Activated CD8-positive, alpha-beta memory T cell treated with anti-CD3 and anti-CD28 coated beads, Interleukin-2, amount 10 ng/mL, durations not matched to agents 7 days and 5 days (primary cell): ENCODE measurements at places on chromosomes 3 and 15. TPM values are rescaled to one million over a fixed set of nuclear protein-coding genes. Genes with fewer than 3 reads are reported as not detected.
A peak's percentile ranks its signal among the peaks of the same experiment; 100 is the strongest.

LOXL1 gene
- total RNA-seq: 8.6 TPM

DNA sequence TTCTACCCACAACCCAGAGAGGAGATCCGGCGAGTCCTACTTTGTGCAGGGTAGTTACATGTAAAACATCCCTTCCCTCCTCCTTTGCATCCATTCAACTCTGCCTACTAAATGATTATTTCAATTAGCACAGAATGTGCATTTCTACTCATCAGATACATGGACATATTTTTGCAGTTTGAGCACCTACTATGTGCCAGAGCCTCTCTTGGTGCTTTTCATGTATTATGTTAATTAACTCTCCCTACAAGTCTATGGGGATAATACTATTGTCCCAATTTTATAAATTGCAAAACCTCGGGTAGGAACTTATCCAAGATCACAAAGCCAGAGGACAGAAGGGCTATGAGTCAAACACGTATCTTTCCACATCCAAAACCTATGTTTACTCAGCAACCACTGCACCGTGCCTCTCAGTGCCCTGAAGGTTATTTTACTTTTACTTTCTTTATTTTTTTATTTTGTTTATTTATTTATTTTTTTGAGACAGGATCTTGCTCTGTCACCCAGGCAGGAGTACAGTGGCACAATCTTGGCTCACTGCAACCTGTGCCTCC lies 432.8 kb downstream of the MAGI1 start:
- DNase-seq: no peak
- no peak overlapping the region for H3K4me3 ChIP-seq
- H3K36me3 ChIP-seq: no peaks in the 10 kb centered on the region
- no peaks in the 10 kb centered on the region for H3K27me3 ChIP-seq
- H3K27ac ChIP-seq: no peak overlapping the region

PIGZ gene
- total RNA-seq: 1.6 TPM

GRCh38 chr15:71810256-71811035 lies at the start of gene NR2E3:
Gene NR2E3, plus strand, starts transcription at chr15:71810554. Its CDS starts 190 bp downstream, at chr15:71810744.
- no peak within 1 kb of the TSS for H3K4me3 ChIP-seq
- no peaks in the 10 kb centered on the region for H3K36me3 ChIP-seq
- no peaks in the 10 kb centered on the region for H3K27me3 ChIP-seq
- DNase-seq: no peak
- no peak within 1 kb of the TSS for H3K27ac ChIP-seq

- no peaks in the 10 kb centered on the region for H3K36me3 ChIP-seq
These were observed 192.9 kb downstream of the NEK10 start for GRCh38 chr3:27176256-27176655.

GAP43 gene
- total RNA-seq: not detected

PRSS50 gene
- total RNA-seq: not detected

DNA sequence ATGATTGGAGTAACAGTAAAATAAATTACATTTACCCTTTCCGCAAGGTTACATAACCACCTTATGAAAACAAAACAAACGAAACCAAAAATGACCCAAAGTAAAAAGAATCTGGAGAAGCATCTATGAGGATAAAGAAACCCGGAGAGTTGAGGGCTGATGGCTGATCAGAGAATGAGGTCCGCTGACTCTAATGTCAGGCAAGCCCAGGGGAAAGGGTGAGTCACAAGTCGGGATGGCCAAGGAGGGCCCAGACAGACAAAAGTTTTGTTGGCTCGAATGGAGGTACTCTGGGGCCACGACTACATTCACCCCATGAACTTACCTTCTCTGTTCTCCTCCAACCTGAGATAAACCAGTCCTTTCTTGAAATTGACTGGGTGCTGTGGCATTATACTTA lies 95.7 kb downstream of the RORA start:
- H3K36me3 ChIP-seq: peaks cover 1% of the 10 kb centered on the region
- no peak overlapping the region for H3K4me3 ChIP-seq
- peaks cover 6% of the 10 kb centered on the region for H3K4me1 ChIP-seq
- no peak overlapping the region for H3K27ac ChIP-seq

SLC7A14 gene
- not detected for total RNA-seq

SEC22C gene
- 46.1 TPM for total RNA-seq

DNA sequence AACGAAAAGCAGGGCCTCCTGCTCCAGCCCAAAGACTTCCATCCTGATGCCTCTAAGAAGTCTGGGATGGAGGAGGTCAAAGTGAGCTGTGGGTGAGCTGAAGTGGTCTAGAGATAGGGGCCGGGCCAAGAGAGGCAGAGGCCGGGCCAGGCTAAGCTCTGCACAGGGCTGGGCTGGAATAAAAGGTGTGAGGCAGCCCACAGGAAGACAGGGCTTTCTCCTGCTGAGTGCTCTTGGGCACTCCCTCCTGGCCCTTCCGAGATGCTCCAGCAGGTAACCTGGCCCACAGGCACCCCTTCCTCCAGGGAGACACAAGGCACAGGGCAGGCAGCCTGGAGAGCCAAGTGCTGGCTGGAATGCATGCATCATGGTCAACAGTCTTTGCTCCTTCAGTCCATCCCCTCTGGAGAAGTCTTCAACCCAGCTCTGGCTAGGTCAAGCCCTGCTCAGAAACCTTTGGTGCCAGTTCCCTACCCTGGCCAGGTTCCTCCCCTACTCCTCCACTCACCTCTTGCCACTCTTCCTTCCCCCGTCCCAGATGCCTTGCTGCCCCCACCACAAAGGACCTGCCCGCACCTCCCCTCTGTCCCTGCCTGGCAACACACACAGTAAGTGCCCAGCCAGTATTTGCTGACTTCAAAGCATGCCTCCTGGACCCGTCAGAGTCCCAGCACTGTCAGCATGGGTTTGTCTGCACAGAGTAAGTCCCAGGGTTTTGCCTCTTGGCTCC lies 93.6 kb downstream of the SEC22A start:
- H3K4me3 ChIP-seq: no peak overlapping the region
- DNase-seq: no peak
- H3K27me3 ChIP-seq: no peaks in the 10 kb centered on the region
- H3K36me3 ChIP-seq: no peaks in the 10 kb centered on the region
- no peaks in the 10 kb centered on the region for H3K4me1 ChIP-seq

DNA sequence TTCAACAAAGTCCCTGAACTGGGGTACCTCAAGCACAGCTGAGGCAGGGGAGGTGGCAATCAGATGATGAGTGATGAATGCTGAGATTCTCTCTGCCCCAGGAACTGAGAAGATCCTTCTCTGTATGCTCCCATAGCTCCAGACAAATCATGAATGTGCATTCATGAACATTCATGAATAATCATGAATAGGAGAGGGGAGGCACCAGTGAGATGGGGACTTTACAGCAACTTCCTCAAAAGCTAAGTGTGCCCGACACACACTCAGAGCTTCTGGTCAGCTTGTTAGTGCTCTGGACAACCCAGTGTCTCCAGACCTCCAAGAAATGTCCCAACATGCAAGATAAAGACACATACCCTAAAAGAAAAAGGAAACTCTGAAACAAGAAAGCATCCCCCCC lies 24.3 kb downstream of the LRRC2 start:
- peak; percentile 12 for DNase-seq
- peaks cover 67% of the 10 kb centered on the region for H3K4me1 ChIP-seq
- H3K4me3 ChIP-seq: no peak overlapping the region
- H3K27me3 ChIP-seq: peaks cover 5% of the 10 kb centered on the region
- no peak overlapping the region for H3K27ac ChIP-seq
